NCI-H524 treated with DMSO at 0.1 percent for 48 hours (cell line): ENCODE measurements at places on chromosomes 2 and 18.

GRCh38 chr2:71156573-71156972, 26.1 kb downstream of the MPHOSPH10 start:
- DNase-seq, result peak; percentile 81

DNA sequence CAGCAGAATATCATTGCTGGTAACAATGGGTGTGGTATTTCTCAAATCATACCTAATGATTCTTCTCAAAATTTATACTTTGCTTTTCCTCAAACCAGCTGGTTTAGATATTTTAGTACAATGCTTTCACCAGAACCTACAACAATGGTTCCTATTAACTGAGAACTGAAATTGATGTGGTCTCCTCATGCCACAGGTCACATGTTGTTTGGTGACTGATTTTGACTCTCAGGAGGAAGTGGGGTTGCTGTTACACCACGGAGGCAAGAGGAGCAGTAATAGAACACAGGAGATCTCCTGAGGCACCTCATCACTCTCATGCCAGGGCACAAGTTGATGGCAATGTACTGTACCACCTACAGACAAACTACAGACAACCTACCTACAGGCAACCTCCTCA, 3.0 kb upstream of the CEP68 start:
- DNase-seq, result no peak

GRCh38 chr2:29309090-29310029, 194.1 kb downstream of the CLIP4 start:
- no peak for DNase-seq

GRCh38 chr18:24396082-24396633, 1.5 kb downstream of the OSBPL1A start:
- no peak for DNase-seq

DNA sequence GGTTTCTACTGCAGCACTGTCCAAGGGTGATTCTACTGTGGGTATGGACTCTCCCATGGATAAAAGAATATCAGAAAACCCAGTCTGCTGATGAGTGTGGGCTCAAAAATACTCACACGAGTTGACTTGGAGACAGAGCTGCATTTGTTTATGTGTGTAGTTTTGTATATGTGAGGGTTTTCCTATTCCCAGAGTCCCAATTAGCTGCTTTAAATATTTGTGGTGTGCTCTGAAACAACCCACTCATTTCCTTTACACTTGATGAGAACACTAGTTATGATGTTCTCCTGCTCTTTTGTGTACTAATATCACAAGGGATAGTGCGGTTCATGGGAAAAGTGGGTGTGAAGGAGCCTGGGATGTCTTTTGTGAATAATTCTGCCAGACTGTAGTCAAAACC, 337.3 kb downstream of the PLCL1 start:
- DNase-seq, result no peak

DNA sequence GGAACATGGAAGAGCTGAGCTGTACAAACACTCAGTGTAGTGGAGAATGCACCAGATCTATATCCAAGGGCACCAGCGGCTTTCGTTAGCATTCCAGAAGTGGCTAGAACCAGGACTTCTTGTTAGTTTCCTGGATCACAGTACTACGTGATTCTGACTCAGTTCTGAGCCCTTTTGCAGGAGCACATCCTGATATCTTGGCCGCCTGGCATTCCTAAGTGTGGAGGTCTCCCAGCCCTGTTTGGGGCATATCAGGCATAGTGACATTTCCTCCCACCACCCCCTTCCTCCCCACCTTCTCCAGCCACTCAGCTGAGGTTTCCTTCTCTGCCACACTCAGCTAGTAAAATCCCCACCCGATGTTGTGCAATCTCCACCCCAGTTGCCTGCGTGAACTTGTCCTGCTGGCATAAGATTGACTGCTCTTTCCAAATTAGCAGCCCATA, 63.4 kb downstream of the BMP10 start:
- no peak for DNase-seq
